ENCODE measurements at places on chromosomes 1 and 21.

- DNase-seq = no peak
Measured at GRCh38 chr1:21523297-21523813, 14.1 kb downstream of the ALPL start.

GRCh38 chr21:39688010-39688409, 57.0 kb upstream of the IGSF5 start:
- DNase-seq = no peak

GRCh38 chr1:113579256-113580018, 179.8 kb downstream of the PHTF1 start:
- DNase-seq = no peak

DNA sequence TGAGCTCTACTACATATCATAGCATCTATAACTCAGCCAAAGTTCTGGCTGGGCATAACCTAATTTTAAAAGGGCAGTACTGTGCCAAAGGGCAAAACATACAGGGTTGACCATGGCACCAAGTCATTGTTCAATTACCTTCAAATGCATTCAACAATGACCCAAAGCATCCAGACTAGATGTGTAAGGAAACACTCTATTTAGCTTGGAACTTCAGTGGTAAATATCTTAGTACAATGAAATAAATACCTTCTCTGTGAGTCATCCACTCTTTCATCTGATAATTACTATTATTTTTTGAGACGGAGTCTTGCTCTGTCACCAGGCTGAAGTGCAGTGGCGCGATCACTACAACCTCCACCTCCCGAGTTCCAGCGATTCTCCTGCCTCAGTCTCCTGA, 70.0 kb downstream of the NVL start:
- no peak for DNase-seq

DNA sequence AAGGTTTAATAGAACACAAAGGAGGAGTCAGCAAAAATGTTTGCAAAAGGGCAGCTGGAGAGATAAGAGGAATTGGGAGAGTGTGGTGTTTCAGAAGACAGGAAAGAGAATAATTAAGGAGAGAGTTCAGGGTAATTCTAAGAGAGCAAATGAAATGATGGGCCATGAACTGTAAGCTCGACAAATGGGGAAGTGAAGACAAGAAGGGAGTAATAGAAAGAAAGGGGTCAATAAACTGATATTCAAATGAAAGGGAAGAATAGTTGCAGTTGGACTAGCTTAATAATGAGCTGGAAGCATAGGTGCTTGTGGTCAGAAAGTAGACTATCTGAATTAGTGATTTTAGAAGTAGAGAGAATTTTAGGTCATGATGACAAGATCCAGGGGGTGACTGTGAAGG, 15.6 kb upstream of the RNF220 start:
- no peak for DNase-seq

- no peak for DNase-seq
Measured at GRCh38 chr1:88787023-88787903, 103.2 kb downstream of the PKN2 start.

DNA sequence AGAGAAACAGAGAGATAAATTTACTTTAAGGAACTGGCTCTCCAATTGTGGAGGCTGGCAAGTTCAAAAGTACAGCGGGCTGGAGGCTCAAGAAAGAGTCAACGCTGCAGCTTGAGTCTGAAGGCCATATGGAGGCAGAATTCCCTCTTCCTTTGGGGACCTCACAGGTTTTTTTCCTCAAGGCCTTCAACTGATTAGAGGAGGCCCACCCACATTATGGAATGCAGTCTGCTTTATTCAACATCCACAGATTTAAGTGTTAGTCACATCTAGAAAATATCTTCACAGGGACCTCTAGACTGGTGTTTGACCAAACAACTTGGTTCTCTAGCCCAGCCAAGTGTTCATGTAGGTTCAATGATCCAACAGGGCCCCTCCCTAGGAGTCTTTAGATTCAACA, 117.8 kb downstream of the SLC35F3 start:
- no peak for DNase-seq

- DNase-seq = no peak
Measured at GRCh38 chr1:154533952-154534844, 24.3 kb downstream of the UBE2Q1 start.

- DNase-seq = no peak
Measured at GRCh38 chr1:188261849-188262248, 1433.1 kb downstream of the PLA2G4A start.

GRCh38 chr1:101261623-101262022, 24.8 kb downstream of the S1PR1 start:
- no peak for DNase-seq

GRCh38 chr1:57017200-57017599, 51.4 kb upstream of the C8B start:
- no peak for DNase-seq

DNA sequence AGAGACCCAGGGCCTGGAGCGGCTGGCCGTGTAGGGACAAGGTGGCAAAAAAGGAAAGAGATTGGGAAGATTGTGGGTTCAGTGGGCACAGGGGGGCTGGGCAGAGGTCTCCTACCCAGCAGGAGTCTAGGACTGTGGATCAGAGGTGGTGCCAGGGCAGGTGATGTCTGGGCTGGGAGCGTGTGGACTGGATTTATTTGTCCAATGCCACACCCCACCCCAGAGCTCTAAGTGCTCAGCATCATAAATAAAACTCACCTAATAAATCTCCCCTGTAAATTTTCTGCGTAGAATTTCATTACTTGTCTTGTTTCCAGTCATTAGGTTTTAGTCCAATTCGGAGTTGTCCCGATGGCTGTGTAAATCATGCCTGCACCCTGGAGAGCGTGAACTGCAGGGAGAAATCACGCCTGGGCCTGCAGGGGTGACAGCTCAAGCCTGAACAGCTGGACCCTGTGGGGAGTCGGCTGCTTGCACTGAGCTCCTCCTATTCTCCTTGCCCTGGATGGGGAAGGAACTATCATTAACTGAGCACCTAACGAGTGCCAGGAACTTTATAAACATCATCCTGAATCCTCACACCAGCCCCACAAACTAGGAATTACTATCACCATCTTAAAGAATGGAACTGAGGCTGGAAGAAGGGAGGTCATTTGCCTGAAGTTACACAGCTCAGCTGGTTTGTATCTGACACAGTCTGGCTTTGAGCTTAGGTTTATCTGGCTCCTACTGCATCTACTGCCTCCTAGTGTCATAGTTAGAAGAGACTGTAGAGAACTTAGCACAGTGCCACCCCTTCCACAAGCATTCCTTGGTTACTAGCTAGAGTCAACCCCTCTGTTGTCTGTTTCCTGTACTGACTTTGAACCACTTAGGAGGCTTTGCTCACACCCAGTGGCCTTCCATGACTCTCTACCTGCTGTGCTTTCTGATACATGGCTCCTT, 25.0 kb upstream of the POU3F1 start:
- DNase-seq = peak; percentile 8

DNA sequence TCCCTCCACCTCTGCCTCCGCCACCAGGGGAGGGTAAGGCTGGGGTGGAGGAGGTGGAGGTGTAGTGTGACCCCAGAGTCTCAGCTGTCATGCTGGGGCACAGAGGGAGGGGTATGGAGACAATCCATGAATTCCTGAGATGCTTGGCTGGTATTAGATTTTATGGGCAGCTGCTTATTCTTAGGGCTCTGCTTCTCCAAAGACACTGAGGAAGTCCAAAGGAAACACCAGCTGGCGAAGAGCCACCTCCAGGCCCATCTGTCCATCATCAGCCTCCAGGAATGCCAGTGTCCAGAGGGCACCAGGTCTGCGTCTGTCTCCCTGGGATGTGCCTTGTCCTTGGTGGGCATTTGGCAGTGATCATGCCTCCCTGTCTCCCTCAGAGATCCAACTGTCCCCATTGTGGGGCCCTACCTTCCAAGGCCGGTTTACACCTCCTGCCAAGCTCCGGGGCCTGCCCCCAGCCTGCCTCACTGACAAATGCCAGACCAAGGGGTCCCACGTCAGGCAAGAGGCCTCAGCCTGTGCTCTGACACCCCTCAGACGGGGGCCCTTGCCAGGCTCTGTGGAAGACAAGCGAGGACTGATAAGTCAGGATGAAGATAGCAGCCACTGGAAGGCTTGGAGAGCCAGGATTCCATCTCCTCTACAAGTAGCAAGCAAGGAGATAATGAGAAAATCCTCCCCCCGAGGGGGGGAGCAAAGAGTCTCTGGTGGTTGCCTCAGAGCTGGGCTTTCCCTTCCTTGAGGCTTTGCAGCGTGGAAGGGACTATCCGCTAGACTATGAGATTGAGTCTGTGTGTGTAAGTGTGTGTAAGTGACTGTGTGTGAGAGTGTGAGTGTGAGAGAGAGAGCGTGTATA, 1.6 kb downstream of the TNNI1 start:
- DNase-seq = no peak
